CD4-positive, alpha-beta T cell (primary cell): ENCODE measurements at places on chromosomes 1 and 21.

DNA sequence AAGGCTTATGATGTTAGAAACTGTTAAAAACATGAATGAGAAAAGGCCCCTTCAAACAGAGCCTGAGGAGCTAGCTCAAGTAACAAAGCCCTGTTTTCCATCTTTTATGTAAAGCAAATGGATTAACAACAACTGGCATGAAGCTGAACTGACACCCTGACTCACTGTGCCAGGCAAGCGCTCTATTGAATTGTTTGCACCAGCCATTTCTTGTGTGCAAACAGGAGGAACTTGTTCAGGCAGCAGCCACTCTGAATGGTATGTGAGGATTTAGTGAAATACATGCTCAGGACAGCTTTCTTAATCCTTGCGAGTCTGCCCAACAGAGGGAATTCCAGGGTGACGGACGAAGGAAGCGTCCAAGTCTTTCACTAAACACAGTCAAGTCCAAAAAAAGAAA, 291.1 kb upstream of the ADGRL2 start:
- no peak for DNase-seq

DNA sequence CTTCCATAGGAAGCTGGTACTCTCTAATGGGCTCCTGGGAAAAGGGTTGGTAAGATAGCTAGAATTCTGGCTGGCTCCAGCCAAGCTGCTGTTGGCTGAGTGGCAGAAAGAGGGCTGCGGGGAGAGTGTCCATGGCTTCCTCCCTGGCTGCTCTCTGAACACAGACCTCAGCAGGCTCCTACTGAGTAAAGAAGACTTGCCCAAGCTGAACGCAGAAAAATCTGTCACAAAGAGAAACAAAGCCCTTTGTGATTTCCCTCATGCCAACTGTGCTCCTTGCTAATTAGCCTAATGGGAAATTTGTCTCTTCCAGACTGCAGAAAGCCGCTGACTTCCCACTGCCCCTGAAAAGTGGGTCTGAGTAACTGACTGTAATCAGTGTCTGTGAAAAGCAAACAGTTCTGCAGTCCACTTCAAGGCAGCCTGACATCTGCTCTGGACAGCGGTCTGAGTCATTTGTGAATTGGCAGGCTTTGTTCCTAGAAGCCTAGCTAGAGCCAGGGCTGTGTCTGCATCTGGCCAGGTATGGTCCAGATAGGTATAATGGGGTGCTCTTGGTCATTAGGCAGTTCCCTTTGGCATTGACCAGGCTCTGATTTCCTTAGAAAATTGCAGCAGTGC, 282.8 kb downstream of the ZNF648 start:
- no peak for DNase-seq

GRCh38 chr1:163231385-163231784, 28.7 kb upstream of the RGS5 start:
- DNase-seq: no peak

- no peak for DNase-seq
Measured at GRCh38 chr1:173889885-173890284, 21.7 kb downstream of the ZBTB37 start.

GRCh38 chr1:225977937-225978748, 21.0 kb downstream of the SDE2 start:
- no peak for DNase-seq

GRCh38 chr1:110135246-110135645, 15.0 kb upstream of the SLC6A17 start:
- DNase-seq: no peak

- DNase-seq: no peak
Measured at GRCh38 chr1:107153014-107153413, 12.2 kb downstream of the NTNG1 start.

DNA sequence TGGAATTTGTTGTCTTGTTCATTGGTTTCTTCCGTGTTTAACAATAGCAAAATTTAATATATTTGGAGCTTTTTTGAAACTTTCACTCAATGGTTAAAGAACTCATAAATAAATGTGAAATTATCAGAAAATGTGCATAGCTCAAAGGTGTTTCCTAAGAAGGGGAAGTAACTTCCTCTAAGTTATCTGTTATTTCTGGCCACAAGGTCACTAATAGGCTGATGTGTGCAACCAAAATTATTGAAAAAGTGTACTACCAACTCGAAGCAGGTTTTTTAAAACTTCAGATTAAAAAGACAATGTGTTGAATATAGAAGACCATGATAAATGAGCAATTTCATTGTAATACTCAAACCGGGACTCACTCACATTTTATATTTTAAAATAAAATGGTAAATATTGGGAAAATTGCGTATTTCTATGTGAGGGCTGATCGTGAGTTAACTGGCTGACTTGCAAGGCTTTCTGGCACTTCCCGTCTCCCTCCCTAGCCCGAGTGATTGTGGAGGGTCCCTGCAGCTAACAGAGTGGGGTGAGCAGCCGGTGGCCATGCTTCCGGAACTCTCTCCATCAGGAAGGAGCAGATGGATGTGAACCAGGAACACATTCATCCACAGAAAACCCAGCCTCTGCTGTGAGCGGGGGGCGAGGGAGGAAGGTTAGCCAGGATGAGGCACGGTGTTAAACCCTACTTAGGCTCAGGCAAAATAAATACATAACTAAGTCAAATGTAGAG, 96.9 kb downstream of the ERG start:
- DNase-seq: no peak

GRCh38 chr1:207362962-207363860, 41.7 kb downstream of the CD55 start:
- no peak for DNase-seq

DNA sequence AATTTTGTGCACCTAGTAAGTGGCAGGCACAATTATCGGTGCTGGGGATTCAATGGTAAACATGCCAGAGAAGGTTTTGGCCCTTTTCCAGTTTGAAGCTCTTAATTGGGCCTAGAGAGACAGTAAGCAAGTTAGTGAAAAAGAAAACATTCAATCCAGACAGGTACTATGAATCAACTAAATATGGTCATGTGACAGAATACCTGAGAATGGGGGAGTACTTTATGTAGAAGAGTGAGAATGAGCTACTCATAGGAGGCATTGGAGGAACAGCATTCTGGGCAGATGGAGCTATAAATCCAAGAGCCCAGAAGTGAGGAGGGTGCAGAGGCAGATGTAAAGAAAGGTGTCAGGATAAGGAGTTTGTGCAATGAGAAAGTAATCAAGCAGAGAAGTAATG, 1017.9 kb downstream of the ADGRL2 start:
- no peak for DNase-seq

GRCh38 chr1:157156058-157156541, 17.9 kb upstream of the ETV3 start:
- peak; percentile 68 for DNase-seq

GRCh38 chr21:15508554-15508953, 221.2 kb upstream of the USP25 start:
- DNase-seq: no peak

DNA sequence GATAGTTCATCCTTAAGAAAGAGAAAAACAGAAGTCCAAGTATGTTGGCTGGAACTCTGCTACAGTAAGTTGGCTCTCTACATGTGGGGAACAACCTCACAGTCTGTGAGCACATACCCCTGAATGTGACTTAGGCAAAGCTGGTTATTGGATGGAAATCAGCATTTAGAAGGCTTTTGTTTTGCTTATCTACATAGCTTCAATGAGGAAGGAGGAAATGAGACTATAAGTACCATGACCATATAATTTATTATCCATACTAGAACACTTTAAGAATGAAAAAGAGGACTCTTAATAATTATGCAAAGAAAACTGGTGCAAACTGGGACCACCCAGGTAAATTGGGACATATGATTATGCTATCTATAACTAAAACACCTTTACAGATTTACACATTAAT, 31.7 kb upstream of the CD55 start:
- no peak for DNase-seq

- DNase-seq: no peak
Measured at GRCh38 chr1:203127666-203128430, at the start of gene ADORA1. Gene ADORA1 (plus strand): TSS chr1:203127726. CDS start chr1:203128842, 1,116 bp downstream.

DNA sequence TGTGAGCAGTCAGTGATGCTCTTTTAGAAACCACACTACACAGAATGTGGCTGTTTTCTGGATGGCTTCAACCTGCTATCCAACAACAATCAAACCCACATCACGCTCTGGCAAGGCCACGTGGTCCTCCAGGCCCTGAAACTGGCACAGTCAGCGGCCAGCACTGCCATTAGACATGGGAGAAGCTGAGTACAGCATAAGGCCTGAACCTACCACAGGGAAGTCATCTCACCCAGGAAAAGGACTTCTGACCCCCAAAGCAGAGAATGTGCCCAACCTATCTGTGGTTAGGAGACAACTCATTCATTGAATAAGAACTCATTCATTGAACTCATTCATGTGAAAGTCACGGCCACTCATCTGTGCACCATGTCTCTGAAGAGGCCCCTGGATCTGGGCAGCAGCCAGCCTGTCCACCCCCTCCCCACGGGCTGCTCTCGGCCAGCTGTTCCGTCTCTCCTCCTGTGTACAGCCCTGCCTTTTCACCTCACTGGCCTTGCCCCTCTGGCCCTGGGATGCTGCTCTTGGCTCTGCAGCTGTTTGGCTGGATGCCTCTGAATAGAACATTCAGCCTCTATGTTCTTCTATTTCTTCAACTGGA, 41.1 kb downstream of the C1orf198 start:
- no peak for DNase-seq

GRCh38 chr1:91697416-91697815, 188.5 kb downstream of the TGFBR3 start:
- no peak for DNase-seq

DNA sequence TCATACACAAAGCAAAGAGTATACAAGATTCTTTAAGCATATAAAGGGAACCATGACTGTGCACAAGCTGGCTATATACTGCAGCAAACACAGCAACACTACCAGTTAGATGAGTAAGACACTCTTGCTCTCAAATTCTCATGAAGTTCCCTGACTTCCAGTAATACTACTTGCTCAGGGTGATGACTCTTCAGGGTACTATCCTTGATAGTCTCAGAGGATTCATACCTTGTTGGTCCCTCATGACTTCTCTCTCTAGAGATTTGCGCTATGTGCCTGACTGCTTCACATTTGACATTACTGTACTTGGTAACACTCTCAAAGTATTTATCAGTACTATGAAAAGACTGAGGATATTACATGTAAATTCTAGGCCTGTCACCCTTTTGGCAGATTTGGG, 159.8 kb upstream of the ZRANB2 start:
- DNase-seq: no peak

DNA sequence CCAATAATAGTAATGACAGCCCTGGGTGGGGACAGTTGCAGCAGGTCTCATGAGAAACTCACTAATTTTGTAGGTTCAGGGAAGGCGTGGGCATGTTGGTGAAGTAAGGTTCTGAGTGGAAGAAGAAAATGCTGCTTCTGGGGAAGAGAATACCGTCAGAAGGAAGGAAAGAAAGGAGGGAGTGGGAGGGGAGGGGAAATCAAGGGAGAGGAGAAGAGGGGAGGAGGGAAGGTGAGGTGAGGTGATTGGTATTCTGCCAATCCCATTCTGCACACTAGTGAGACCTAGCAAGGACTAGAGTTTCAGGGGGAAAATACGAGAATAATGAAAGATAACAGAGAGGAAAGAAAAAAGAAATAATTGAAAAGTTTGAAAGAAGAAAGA, 32.4 kb upstream of the MGST3 start:
- DNase-seq: no peak

GRCh38 chr1:26602378-26602959, 72.9 kb downstream of the RPS6KA1 start:
- peak; percentile 4 for DNase-seq

DNA sequence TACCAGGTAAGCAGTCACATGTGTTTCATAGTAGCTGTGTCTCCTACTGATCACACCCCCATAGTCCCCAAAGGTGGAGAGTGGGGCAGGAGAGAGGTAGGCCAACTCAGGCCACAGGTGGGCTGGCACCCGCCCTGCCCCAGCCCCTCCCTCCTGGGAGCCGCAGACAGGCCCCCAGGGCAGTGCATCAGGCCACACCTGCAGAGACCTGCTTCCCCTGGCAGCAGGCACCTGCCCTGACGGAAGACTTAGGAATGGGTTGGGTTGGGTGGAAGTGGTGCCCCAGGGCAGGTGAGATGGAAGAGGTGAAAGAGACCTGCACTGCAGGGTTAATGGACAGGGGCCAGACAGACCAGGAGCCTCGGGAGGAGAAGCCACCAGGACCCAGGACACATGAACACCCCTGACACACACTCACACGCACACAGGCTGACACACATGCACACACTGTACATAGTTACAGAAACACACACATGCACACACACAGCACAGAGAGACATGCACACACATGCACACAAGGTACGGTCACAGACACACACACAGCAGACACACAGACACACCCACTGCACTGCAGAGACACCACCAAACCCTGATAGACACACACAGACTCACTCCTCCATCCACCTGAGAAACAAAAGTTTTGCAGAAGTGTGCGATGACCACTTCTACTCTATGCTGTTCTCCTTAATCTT, 1.7 kb upstream of the COL18A1 start:
- no peak for DNase-seq

- DNase-seq: no peak
Measured at GRCh38 chr1:220325306-220325995, 53.2 kb upstream of the RAB3GAP2 start.
